IPS DF 6.9 (cell line): ENCODE measurements at places on chromosomes 16 and 17.

DNA sequence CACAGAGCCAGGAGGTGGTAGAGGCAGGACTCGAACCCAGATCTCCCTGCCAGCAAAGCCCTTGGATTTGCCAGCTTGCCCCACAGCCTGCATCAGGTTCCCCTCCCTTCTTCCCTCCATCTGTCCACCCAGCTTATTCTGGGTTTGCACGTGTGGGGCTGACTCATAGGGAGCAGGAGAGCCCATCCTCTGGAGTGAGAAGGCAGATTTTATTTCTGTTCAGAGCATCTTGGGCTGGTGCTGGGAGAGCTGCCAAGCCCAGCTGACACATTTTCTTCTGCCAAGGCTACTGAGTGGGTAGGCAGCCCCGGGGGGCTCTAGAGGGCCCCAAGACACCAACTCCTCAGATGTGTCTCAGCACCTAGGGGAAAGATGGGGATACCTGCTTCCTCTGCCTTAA is 106.3 kb upstream of the CRHR1 start:
- no peak for DNase-seq

DNA sequence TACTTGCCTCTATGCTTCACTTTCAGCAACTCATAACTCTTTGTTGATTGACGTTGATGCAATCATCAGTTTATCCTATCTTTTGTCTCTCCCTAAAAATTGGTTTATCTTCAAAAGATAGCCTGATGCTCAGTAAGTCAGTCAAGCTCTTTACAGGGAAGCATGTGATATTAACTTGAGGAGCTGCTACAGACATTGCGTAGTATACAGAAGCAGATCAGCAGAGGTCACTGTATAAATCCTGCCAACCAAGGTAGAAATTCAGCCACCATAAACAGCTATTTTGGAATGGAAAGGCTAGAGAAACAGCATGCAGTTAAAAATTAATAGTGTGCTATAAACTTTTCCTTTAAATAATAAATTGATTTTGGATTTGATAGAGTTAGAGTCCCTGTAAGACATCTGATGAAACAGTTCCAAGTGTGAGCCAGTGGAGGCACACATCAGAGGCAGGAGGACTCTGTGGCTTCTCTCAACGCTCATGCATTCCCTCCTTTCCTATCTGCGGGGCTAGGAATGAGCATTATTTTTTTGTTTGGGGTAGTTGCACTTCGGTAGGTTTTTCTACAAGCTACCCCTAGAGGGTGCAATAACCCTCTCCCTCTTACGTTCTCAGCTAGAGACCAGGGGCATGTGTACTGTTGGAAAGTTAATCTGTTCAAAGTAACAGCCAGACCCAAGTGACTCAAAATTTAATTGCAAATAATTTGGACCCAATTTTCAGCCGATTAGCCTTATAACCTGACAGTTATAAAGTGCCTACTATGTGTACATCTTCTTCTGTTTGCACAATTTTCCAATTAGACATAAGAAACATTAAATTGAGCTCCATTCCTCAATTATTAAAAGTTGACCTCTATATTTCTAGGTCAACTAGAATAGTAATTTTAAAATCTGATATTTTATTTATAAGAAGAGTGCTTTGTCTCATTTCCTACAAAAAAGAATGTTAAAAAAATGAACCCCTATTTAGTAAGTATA is 647.7 kb upstream of the SOX9 start:
- peak; percentile 58 for DNase-seq

- DNase-seq, result no peak
Measured at GRCh38 chr17:82816358-82816757, 23.5 kb downstream of the ZNF750 start.

GRCh38 chr17:61002316-61002736 is 324.7 kb downstream of the BCAS3 start:
- no peak for DNase-seq
